ENCODE measurements at places on chromosomes 11 and 22. TPM values are rescaled to one million over a fixed set of nuclear protein-coding genes. Genes with fewer than 3 reads are reported as not detected.

Gene UNC93B1
- 23.3 TPM for total RNA-seq

Gene CCDC188
- not detected for total RNA-seq

Gene OR51I1
- total RNA-seq: not detected

GRCh38 chr11:116471608-116472256 is 301.1 kb downstream of the BUD13 start:
- no peaks in the 10 kb centered on the region for H3K27me3 ChIP-seq
- peaks cover 12% of the 10 kb centered on the region for H3K36me3 ChIP-seq
- no peak overlapping the region for H3K27ac ChIP-seq
- no peak for DNase-seq

DNA sequence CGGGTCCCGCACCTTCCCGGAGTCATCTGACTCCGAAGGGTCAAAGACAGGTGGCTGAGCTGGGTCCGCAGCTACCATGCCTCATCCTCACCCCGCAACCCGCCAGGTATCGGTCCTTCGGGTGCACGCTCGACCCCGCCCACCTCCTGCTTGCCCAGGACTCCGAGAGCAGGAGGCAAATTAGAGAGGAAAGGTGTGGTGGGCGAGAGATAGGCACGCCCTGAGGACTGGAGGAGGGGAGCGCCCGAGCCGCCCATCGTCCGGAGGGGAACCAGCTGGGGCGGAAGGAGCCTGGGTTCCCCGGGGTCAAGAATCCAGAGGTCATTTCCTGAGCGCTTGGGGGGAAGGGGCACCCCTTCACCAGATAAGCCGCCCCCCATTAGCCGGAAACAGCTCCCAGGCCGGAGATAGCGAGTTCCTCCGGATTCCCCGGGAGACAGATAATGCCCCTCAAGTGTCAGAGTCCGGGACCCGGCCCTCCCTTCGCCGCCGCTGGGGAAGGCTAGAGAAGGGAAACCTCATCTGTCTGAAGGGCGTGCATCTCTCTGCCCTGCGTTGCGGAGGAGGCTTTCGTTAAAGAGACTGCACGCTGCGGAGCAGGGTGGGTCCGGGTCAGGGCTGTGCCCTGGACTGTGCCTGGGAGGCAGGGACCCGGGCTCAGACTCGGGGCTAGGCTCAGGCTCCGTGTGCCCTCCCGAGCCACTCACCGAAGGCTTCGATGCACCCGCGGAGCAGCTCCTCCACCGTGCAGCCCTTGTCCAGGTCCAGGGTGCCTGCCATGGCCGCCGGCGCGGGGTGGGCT is 1.7 kb downstream of the RASGRP2 start:
- H3K27ac ChIP-seq: no peak overlapping the region
- peak; percentile 56 for DNase-seq
- H3K4me3 ChIP-seq: peak overlapping the region; percentile 56
- no peaks in the 10 kb centered on the region for H3K36me3 ChIP-seq
- H3K27me3 ChIP-seq: peaks cover 1% of the 10 kb centered on the region
- H3K4me1 ChIP-seq: no peaks in the 10 kb centered on the region

DNA sequence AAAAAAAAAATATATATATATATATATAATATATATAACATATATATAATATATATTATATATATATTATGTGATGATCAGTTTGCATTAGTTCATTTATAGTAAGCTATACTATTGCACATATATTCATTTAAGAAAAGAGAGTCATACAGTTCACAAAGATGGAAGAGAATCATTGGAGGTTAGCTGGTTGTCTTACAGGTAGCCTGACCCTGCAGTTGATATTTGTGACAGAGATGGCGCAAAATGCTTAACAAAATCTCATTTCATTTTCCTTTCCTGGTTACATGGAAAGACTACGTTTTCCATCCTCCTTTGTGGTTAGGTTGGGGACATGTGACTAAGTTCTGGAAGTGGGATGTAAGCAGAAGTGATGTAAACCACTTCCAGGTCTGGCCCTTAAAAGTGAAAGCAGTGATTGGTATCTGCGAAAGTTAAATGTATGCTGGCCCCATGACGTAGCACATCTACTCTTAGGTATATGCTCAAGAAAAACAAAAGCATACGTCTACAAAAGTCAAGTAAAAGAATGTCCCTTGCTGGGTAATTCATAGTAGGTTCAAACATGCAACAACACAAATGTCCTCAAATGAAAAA is 7.2 kb upstream of the TMEM135 start:
- no peak overlapping the region for H3K4me3 ChIP-seq
- no peaks in the 10 kb centered on the region for H3K36me3 ChIP-seq
- no peaks in the 10 kb centered on the region for H3K4me1 ChIP-seq
- H3K27me3 ChIP-seq: no peaks in the 10 kb centered on the region
- no peak overlapping the region for H3K27ac ChIP-seq
- no peak for DNase-seq

All from H9 (cell line).